ENCODE measurements at places on chromosomes 6 and 20.

DNA sequence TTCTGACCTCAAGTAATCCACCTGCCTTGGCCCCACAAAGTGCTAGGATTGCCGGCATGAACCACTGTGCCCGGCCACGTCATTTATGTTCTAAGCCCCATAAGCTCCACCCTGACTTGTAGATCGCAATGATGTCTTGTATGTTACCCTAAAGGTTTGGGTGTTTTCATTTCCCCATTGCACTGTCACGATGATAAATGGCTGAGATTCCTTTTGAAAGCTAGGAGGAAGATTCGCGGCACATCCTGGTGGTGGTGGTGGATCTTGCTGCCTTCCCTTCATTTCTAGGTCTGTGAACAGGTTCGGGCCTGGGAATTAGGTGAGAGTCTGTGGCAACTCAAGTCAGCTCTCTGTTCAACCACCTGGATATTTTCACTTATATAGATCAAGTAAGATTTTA is 28.3 kb downstream of the MUC22 start:
- no peak for DNase-seq

GRCh38 chr20:37566590-37567330 is 39.1 kb upstream of the BLCAP start:
- DNase-seq = no peak

DNA sequence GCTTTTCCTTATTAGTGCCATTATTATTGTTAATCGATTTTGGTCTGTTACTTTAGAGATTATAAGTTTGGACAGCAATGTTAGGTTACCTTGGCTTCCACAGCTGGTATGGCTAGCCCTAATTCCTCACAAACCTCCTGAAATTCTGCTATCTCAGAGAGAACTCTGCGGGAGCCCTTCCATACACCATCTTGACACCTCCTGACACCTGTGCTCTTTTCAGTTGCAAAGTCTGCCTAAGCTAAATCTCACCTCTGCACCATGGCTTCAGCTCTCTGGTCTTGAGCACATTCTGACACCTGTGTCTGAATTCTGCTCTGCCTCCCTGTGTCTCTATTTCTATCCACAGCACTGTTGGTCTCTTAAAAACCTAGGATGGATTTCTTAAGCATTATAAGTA is 106.5 kb downstream of the DCDC2 start:
- DNase-seq = no peak

- no peak for DNase-seq
Measured at GRCh38 chr20:18686696-18687095, 98.8 kb downstream of the DTD1 start.

DNA sequence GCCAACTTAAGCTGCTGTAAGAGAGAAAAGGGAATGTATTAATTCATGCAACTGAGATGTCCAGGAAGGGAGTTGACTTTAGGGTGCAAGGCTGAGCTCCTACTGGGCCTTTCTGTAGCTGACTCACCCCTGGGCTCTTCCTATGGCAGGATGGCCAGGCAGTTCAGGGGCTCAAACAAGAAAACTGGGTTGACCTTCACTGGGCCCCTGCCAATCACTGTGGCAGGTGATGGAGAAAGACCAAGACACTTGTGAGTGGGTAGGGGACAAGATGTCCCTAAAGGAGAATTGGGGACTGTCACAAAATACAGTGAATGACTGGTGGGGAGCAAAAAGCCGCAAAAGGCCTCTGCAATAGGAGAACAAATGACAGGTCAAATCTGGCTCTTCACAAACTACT is 21.5 kb upstream of the RALGAPA2 start:
- no peak for DNase-seq
